ENCODE measurements at places on chromosomes 4 and X.

DNA sequence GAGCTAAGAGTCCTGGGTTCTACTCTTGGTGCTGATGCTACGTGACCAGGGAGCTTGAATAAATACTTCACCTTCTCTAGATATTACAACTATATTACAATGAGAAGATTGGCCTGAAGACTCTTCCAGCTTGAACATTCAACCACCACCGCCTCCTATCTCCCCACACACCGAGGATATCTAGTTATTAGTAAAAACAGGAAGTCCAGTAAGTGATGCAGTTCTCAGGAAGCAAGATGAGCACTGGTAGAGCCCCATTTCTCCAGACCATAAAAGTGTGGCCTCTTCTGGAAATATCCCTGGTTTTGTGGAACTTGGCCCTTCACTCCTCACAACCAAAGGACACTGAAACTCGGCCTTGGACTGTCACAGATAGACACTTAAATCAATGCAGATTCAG lies 18.5 kb downstream of the PJA1 start:
- DNase-seq: no peak

GRCh38 chr4:18039113-18039512 lies 17.6 kb upstream of the LCORL start:
- no peak for DNase-seq

DNA sequence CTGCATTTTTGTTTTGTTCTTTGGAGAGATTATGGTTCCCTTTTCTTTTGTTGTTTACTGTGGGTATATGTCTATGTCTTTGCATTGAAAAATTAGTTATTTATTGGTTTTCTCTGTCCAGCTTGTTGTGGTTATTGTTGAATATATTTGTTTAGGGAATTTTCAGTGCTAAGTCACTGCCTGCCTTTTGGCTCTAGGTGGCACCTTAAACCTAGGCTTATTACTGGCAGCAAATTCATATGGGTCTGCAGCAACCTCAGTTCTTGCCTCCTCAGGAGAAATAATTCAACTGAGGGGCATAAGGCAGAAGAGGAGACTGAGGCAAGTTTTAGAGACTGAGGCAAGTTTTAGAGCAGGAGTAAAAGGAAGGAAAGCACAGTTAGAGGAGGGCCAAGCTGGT lies 1157.3 kb upstream of the AGA start:
- DNase-seq: no peak

GRCh38 chr4:21879187-21879586 lies 69.4 kb downstream of the KCNIP4 start:
- no peak for DNase-seq

- DNase-seq: peak; percentile 16
These were observed 82.9 kb downstream of the RTL5 start for GRCh38 chrX:72048510-72049455.

GRCh38 chr4:26020083-26020668 lies 106.2 kb downstream of the SMIM20 start:
- peak; percentile 31 for DNase-seq

DNA sequence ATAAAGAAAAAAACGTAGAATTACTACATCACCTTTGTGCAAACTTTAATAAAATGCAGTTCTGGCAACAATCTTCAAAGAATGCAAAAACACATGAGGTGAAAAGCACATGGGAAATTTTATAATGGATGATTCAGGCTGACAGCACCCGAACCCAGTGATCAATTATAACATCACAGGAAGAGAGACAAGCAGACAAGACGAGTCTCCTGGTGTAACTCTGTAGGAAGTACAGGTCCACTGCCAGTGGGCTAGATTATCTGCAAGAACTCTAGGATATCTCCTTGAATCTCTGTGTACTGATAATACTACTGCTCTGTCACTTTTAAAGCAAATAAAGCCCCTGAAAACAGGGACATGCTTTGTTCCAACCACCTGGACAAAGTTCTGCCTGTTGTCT lies 58.9 kb upstream of the NXF3 start:
- DNase-seq: no peak

Measured in tibial artery (tissue), 4 donors.